OCI-LY7 (cell line): ENCODE measurements at places on chromosomes 4 and X.

DNA sequence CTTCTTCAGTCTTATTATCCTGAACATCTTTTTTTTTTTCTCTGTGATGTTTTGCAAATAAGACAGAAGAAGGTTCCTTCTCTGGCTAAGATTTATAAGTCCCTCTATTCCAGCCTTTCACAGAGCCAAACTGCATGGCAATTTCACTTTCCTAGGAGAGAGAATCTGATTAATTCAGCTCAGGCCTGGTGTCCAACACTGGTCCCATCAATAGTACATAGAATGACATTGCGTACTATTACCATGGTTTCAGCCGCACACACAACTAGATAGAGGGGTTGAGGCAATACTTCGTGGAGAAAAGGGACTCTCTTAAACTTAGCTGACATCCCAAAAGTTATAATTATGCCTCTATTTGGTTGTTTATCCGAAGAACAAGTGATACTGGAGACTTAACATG, 18.5 kb downstream of the DCAF8L2 start:
- no peak for DNase-seq

DNA sequence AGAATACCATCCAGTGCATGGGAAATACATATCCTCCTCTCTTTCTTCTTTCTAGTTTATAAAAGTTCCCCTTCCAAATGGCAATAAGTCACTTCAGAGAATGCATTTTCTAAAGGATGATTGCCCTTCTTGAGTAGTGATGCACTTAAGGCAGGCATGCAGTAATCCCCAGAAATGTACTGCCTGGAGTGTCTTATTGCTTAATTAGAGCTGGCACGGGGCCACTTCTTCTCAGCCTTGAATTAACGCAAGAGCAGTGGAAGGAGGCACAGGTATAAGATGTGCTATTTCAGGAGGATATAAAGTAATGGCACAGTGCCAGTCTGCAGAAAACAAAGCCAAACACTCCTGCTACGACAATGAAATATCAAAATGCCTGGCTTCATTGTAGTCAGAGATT, 371.4 kb upstream of the FAM241A start:
- DNase-seq = no peak

GRCh38 chr4:159222043-159222552, 119.2 kb downstream of the RAPGEF2 start:
- no peak for DNase-seq

DNA sequence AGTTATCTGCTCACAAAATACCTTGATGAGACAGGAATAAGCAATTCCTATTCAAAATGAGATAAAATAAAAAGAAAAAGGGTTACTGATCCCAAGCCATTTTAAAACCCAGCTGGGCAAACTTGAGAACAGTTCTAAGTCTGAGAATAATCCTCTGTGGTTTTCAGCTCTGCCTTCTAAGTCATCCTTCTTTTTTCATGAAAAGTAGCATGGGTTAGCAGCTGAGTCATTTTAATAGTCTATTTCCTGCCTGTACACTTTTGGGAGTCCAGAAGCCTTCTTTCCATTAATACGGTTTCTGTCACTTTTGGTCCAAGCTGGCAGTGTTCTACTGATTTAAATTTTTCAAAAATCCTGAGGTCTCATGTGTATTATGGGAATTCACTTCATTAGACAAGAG, 374.3 kb downstream of the IQCM start:
- no peak for DNase-seq

- DNase-seq = no peak
Measured at GRCh38 chr4:87011340-87012034, 76.7 kb downstream of the AFF1 start.

DNA sequence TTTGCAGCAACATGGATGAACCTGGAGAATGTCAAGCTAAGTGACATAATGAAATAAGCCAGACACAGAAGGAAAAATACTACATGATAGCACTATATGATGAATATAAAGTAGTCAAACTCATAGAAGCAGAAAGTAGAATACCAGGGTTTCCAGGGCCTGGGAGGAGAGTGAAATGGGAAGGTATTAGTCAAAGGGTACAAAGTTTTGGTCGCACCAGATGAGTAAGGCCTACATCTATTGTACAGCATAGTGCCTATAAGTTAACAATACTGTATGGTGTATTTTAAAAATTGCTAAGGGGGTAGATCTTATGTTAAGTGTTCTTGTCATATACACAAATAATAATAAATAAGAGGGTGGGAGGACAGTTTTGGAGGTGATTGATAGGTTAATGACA, 41.5 kb downstream of the ENOX2 start:
- DNase-seq = no peak

DNA sequence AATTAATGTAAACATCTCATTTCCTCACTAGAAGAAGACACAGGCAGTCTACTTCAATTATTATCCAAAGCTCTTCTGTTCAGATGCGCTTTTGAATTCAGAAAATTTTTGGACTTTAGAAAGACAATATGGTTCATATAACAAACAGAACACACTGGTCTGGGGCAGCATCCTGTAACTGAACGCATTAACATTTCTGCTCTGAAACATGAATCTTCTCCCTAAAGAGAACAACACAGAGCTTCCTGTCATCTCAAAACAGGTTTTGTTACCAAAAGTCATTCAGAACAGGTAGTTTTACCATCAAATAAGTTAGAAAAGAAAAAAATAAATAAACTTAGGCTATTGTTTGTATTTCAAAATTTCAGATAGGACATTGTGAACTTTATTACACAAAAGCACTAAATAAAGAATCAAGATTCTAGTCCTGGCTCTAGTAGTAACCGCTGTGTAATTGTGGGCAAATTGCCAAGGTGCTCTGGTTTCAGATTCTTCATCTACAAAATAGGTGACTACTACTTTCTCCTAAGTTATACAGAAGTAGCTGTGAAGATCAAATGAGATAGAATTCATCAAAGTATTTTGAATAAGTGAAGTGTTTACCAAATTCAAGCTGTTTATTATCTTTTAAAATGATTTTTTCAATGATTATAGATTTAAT, 252.3 kb upstream of the RASGEF1B start:
- DNase-seq = peak; percentile 33

DNA sequence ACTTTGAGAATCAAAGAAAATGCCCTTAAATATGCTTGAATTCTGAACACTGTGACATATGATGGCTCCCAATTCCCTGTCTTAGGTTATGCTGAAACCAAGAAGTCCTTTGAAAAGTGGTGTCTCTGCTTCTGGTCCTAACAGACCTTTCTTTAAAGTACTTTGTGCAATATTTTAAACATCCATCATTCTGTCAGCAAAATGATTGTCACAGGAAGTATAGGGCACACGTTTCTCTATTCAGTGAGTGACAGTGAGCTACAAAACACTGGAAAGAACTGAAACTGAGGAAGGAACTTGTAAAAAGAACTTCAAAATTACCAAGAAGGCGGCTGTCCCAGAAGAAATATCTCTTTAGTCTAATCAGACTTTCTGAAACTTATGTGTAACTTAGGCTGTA, 12.2 kb upstream of the NUP54 start:
- DNase-seq = no peak

- DNase-seq = no peak
Measured at GRCh38 chrX:140712413-140713173, 3.0 kb downstream of the LINC00632 start.

GRCh38 chr4:130233377-130234047, 1137.6 kb downstream of the C4orf33 start:
- peak; percentile 0 for DNase-seq

DNA sequence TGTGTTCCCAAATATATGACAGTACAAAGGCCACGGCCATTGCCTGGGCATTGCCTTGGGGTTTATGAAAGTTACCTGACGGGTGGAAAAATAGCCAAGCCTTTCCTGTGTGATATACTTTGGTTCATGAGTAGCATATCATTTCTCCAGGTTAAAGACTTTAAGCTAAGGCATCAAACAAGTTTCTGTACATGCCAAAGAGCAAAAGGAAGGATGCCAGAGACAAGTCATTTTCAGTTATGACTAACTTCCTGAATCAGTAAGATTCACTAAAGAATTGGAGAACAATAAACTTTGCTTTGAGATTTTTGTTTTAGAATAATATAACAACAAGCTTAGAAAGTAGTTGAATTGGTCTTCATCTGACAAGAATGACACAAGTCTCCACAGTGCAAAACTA, 9.7 kb upstream of the GUF1 start:
- no peak for DNase-seq

- DNase-seq = peak; percentile 73
Measured at GRCh38 chr4:73222466-73223257, 35.9 kb downstream of the ANKRD17 start.

DNA sequence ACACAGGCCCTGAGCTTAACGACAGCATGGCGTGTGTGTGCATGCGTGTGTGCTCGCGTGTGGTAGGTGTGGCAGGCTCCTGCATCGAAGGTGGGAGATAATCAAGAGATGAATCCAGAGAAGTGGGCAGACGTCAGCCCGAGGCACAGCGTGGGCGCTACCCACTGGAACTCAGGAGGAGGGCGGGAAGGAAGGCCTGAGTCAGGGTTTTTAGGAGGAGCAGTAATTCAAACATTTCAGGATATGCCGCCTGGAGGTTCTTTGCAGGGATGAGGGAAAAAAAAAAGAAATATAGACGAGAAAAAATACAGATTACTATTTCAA, 66.3 kb upstream of the STX18 start:
- no peak for DNase-seq

DNA sequence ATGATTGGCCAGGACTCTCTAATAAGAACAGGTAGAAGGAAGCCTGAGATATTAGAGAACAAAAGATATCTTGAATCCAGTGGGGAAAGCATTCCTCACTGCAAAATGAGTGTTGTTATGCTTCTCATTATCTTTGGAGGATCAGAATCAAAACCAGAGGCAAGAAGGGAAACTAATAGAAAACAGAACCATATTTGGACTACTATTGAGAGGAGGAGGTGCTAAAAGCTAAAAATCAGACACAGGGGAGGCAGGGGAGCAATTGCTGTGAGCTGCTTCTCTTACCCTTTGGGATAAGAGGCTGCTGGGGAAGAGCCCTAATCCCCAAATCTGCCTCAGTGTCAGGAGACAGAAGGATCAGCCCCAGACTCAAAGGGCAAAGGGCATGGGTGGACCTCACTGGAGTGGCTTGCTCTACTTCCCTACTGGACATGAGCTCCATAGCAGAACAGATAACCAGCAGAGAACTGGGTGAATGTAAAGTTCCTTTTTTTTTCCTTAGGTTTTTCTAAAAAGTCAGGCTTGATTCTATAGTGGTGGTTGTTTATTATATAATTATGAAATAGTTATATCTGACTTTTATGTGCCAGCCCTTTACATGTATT, 60.1 kb downstream of the SEPTIN11 start:
- no peak for DNase-seq

DNA sequence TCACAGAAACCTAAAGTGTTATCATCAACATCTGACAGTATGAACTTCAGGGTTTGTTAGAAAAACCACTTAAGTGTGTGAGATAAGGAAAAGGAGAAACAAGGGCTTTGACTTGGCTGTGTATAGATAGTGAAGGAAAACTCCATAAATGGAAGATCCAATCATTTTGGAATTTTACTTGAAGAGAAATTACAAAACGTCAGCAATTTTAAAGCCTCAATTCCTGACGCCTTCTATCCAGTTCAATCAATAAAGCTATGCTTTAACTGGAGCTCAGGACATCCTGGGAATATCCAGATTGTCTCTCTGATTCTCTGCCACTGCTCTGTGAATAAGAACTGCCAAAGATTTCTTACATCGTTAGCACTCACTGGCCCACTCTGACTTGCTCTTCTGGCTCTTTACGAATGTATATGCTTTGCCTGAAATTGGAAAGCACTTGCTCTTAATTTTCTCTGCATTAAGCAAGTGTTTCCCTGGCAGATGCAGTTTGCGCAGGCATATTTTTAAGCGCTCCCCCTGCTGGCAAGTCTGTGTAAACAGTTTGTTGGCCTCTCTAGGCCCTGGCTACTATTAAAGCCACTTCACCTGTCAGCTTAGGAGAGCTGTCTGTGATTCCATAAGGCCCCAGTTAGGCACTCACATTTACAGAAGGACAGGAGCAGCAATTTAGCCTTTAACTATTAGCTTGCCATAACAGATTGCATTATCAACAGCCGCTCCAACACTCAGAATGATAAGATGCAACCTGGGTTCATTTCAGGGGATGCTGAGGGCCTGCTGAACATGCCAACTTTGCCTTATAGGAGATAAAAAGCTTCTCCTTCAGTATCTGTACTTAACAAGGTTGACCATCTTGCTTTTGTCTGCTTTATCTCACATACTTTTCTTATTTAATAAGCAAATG, 251.4 kb upstream of the DDX53 start:
- peak; percentile 39 for DNase-seq

DNA sequence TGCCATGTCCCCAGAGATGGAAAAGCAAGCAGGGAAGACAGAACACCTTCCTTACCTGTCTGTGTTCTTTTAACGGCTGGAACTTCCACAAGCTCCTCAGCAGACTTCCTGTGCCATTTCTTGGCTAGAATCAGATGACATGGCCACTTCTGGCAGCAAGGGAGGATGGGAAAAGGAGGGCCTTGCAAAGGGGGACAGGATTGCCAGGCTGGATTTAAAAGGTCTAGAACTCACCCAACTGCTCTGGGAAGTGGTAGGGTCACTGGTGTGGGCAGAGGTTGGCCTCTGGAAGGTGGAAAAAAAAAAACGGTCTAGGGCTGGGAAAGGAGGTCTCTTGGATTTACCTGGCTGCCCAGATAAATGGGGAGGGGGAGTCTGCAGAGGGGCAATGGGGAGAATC, 1.6 kb upstream of the USP11 start:
- no peak for DNase-seq

DNA sequence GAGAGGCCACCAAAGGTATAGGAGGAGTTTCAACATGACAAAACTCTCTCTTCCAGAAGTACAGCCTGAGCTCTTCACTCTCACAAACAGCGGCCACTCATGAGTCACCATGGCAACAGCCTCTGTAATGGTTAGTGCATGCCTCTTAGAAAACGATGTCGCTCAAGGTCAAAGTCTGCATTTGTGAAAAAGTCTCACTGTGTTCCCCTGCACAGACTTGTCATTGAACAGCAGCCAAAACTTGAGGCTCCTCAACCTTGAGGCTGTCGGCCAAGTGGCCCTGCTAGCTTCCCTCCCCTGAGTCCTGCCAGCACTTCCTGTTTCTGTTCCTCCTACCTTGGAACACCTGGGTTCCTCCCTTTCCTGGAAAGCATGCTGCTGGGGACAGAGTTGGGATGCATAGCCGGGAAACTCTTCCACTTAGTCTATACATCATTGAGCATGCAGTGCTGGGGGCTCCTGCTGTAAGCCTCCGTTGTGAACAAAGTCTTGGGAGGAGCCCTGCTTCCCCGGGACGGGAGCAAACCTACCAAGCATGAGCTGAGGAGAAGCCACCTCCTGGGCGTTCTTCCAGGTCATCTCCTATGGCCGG, 66.6 kb downstream of the ING2 start:
- no peak for DNase-seq

- DNase-seq = no peak
Measured at GRCh38 chrX:103361798-103362197, 5.5 kb downstream of the TCEAL9 start.

DNA sequence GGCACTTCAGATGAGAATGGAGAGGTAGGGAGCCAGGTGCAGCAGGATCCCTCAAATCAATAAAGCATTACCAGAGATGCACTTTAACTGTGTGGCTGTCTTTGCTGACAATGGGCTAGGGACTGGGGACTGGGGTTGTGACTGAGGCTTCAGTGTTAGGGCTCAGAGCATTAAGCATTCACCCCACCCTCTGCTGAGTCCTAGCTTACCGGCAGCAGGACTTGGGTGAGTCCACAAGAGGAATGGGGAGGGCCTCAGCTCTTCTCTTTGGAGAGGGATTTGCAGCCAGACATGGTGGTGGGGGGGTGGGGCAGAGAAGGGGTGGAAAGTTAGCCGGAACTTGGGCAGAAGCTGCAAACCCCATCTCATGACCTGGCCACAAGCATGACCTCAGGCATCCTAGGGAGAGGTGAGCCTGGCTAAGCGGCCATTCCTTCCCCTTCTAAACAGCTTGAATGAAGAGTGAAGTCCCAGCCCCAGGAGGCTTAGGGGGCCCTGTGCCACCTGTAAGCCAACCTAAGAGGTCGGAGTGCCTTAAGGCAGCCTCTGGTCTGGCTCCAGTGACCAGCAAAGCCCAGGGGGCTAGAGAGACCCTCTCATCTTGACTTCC, 78.4 kb downstream of the STARD8 start:
- no peak for DNase-seq
